ENCODE measurements at places on chromosomes 7 and 10.

- DNase-seq = no peak
These were observed 48.3 kb downstream of the ABLIM1 start for GRCh38 chr10:114609518-114610426.

DNA sequence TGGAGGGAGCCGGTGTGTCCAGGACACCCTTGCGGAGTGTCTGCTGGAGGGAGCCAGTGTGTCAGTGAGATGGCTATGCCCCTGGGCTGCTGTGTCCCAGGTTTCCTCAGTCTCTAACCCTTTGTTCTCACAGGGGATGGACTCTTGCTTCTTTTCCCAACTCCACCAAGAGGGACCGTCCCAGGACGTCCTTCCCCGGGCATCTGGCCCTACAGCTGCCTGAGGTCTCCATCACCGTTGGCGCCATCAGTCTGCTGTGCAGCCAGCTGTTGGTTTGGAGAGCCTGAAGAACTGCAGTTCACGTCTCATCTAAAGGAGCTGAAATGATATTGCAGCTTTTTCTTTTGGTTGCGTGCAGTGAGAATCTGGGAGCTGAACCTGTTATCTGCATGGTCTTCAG, 136.2 kb downstream of the VIPR2 start:
- no peak for DNase-seq

DNA sequence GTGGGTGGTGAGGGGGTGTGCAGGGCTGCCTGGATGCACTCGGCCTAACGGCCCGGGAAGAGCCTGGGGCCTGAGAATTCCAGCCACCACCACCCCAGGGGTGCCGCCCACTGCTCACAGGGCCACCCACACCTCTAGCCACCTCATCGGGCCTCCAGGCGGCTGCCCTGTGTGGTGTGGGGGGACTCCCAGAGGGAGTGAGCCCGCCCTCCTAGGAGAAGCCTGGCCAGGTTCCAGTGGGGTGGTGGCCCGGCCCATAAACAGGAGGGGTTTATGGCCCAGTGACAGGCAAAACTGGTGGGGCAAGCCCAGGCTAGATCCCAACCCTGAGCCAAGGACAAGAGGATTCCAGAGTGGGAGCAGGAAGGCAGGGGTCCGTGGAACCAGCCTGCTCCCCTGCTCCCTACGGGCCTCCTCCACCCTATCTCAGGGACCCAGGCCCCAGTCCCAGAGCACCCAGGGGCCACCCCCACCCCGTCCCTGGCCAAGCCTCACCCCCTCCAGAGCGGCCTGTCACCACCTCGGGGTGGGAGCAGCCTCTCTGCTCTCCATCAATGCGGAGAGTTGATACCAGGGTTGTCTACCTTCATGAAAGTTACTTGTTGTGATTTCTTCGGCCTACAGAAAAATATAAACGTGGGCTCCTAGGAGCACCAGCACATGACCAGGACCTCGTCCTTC, 20.2 kb upstream of the PDGFA start:
- peak; percentile 77 for DNase-seq

DNA sequence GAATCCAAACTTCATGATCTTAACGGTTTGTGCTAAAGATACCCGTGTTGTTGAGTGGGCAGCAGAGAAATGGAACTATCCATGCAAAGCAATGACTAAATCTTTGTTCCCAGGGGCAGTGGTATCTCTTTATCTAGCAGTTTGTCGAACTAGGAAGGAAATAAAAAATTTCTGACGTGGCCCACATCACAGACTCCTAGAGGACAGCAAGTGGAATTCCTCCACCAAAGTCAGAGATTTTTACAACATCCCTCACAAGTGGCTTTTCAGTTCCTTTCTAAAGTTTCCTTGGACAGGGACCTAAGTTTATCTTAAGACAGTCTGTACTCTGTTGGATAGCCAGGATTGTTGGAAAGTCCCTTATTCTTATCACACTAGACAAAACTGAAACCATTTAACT, 136.0 kb downstream of the RAPGEF5 start:
- DNase-seq = no peak

- DNase-seq = no peak
These were observed 433.1 kb downstream of the TYW1 start for GRCh38 chr7:67429735-67430134.

DNA sequence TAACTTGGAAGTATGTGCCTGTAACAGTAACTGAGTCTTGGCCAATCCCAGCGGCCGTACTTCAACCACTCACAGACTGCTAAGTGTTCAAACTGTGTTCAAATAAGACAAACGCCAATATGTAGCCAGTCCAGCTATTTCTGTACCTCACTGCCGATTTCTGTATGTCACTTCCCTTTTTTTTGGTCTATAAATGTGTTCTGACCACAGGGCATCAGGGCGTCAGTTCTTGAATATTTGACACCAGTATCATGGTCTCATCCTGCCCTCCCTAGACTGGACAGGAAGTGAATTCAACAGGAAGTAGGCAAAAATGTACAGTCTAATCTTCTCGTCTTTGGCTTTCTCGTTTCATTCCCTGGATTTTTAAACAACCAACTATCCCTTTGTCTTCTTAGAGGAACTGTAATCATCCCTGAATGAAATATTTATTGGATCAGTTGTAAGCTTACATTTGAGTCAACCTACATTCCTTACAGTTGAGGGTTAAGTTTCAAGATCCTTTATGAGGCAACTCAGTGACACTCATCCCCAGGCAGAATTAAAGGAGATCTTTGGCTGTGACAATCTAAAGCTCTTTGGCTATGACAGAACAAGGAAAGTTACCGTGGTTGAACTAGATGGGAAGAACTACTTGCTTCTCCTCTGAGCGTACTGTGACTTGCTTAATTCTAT, 232.7 kb downstream of the NSUN6 start:
- peak; percentile 2 for DNase-seq

GRCh38 chr10:131227163-131227740, 84.3 kb downstream of the TCERG1L start:
- DNase-seq = no peak

- no peak for DNase-seq
These were observed 1.7 kb upstream of the WDR86 start for GRCh38 chr7:151411551-151411950.

GRCh38 chr7:81355911-81356310, 413.9 kb downstream of the HGF start:
- DNase-seq = no peak

- no peak for DNase-seq
These were observed 52.3 kb upstream of the STRIP2 start for GRCh38 chr7:129381710-129382484.

GRCh38 chr7:114539575-114539974, 125.0 kb downstream of the FOXP2 start:
- peak; percentile 41 for DNase-seq

GRCh38 chr7:104341546-104341945, 13.1 kb downstream of the LHFPL3 start:
- DNase-seq = no peak

GRCh38 chr7:76310102-76310957, 7.9 kb downstream of the HSPB1 start:
- DNase-seq = no peak

GRCh38 chr10:33273295-33274002, 61.0 kb downstream of the NRP1 start:
- peak; percentile 93 for DNase-seq

GRCh38 chr7:157952841-157953645, 616.2 kb downstream of the DNAJB6 start:
- DNase-seq = no peak

DNA sequence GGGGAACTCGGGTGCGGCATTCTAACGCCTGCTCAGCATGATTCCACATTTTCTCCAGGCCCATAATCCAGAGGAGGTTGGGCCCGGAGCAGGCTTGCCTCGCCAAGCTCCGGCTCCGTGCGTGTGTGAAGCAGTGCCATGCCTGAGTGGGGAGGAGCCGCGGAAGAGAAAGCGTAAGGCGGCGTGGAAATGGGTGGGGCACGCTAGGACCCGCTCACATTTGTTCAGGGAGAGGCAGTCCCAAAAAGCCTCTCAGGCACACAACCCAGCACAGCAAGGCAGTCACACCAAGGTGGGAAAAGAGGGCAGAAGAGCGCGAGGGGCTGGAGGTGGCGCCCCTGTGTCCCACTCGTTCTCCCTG, 695 bp upstream of the VDAC2 start:
- peak; percentile 78 for DNase-seq

DNA sequence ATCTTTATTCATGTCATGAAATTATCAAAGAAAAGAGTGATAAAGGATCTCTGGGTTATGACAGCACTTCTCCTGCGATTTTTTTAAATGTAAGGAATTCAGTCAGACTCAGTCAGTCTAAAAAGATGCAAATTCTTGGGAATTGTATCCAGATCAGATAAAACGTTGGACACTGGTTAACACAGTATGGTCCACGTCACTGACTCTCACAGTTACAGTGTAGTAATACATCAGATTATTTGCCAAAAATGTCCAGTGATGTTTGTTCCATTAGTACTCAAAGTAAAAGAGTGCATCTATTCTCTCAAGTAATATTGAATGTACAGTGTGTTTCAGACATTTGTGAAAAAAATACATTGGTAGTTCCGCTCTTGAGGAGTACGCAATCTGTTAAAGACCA, 224.5 kb downstream of the PCDH15 start:
- DNase-seq = no peak

- no peak for DNase-seq
These were observed 733.8 kb downstream of the PARD3 start for GRCh38 chr10:34081347-34081743.

GRCh38 chr7:131040467-131040932, 287.2 kb upstream of the MKLN1 start:
- DNase-seq = peak; percentile 71

DNA sequence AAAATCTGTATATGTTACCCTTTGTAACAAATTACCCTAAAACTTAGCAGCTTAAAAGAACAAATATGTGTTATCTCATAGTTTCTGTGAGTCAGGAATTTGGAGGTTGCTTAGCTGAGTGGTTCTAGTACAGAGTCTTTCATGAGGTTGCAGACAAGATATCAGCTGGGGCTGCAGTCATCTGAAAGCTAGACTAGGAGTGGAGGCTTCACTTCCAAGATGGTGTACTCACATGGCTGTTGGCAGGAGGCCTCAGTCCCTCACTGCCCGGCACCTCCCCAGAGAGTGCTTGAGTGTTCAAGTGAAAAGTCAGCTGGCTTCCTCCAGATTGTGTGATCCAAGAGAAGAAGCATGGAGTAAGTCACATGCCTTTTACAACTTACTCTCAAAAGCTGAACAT, 16.9 kb upstream of the GGCT start:
- peak; percentile 37 for DNase-seq

- DNase-seq = no peak
These were observed 163.8 kb upstream of the KAT6B start for GRCh38 chr10:74662635-74663034.

DNA sequence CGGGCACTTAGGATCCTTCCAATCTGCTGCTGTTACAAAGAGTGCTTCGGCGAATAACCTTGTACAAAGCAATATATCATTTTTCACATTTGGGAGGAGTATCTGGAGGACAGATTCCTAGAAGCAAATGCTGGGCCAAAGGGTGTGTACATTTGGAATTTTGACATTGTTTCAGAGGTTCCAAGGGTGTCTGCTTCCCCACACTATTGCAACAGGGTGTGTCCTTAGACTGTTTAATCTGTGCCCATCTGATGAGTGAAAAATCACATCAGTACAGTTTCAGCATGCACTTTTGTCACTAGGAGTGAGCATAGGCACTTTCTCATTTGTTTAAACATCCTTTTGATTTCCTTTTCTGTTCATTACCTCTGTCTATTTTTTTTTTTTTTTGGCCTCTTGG, 8.6 kb upstream of the ELFN1 start:
- DNase-seq = no peak

GRCh38 chr10:17257466-17258321, 29.7 kb downstream of the VIM start:
- peak; percentile 79 for DNase-seq

- DNase-seq = no peak
These were observed 4.7 kb downstream of the AFAP1L2 start for GRCh38 chr10:114399576-114399975.

DNA sequence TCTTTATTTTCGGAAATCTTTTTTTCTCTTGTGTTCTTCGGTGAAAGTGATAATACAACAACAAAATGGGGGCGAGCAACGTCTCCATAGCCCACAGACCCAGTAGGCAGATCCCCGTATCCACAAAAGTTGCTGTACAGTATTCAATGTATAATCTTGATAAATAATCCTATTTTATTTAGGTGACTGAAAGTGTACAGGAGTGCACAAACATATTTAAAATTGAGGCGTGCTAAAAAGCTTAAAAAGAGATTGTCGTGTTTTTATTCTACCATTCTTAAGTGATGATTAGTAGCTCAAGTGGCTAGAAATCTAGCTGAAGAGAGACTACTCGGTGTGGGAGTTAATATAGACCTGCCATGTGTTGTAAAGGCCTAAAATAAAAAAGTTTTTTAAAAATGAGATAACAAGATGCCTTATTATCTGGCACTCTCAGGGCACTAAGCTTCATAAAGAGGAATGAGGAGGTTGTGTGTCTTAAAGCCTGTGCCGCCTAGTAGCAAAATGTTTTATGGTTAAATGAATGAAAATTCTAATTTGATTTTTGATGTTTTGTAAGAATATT, 1.6 kb downstream of the CAPZA2 start:
- no peak for DNase-seq

- DNase-seq = peak; percentile 53
These were observed 31.7 kb downstream of the GALNTL5 start for GRCh38 chr7:151987748-151988529.

GRCh38 chr7:104982308-104983075, 31.5 kb upstream of the KMT2E start:
- peak; percentile 36 for DNase-seq

- DNase-seq = no peak
These were observed 735.6 kb upstream of the MBL2 start for GRCh38 chr10:53508197-53508596.

All from fibroblast of skin of abdomen (primary cell).